ENCODE measurements at places on chromosomes 1 and 21.

DNA sequence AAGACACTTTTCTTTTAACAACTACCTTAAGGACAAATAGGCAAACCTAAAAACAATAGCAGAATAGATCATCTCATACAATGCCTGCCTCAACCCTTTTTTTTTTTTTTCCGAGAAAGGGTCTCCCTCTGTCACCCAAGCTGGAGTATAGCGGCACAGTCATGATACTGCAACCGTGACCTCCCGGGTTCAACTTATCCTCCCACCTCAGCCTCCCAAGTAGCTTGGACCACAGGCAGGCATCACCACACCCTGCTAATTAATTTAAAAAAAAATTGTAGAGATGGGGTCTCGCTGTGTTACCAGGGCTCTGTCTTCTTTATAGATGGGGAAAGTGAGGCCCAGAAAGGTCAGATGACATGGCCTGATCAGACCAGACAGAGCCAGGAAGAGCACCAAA, 7.9 kb downstream of the SH3BGRL3 start:
- DNase-seq: no peak

DNA sequence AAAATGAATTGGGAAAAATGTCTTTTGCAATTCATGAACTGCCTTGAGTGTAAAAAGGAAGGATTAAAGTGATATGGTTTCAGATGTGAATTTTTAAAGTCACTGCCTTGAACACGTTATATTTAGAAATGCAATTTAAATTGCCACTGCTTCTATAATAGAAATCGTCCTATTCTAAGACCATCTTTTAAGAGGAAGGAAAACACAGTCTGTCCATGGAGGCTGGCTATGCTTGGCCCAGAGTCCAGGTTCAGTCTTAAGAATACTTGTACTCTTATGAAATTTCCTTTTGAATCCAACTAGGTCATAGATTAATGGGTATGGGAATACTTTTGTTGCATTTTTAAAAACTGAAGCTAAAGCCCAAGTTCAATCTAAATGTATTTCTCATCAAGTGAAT, 86.0 kb downstream of the PCNX2 start:
- no peak for DNase-seq

DNA sequence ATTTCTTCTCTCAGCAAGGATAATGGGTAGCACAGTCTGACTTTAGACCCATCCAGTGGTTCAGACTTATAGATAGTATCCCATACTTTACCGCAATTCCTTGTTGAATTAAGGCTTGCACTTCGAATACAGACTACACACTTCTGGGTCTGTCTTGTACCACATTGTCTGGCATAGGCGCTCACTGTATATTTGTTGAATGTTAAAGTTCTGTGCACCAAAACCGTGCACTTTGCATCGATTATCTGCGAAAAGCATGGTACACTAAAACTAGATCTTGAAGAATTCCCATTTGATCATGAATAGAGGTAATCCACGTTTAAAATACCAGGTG, 556 bp upstream of the RYR2 start:
- DNase-seq: no peak

GRCh38 chr1:116832308-116832931, 77.3 kb upstream of the PTGFRN start:
- no peak for DNase-seq

DNA sequence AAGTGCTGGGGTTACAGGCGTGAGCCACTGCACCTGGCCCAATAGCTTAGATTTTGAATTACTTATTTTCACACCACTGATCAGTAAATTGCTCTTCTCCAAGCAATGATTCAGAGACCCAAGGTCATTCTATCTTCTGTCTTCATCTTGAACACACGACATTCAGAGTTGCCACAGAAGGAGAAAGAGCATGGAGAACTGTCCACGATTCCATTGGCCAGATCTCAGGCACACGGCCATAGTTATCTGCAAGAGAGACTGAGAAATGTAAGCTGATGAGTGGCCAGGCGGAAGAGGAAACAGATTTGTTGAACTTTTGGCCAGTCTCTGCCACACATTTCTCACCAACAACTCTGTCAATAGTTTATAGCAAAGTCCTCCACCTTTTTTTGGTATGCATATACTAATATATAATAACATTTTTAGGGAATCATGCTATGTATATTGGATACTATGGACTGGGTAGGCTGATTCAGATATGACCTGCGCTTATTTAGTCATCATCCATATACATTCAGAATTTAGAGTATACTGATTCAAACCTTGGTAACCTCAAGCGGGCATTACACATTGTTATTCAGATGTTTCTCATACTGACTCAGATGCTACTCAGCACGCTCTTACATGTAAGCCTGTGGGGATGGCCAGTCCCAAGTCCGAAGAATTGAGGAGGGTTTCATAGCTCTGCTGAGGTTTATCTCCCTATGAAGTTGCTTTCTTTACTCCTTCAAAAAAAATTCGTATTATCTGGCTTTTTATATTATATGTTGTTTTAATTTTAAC, 25.5 kb upstream of the CAP1 start:
- DNase-seq: peak; percentile 96

GRCh38 chr1:87074001-87074795, 159.8 kb downstream of the HS2ST1 start:
- no peak for DNase-seq

DNA sequence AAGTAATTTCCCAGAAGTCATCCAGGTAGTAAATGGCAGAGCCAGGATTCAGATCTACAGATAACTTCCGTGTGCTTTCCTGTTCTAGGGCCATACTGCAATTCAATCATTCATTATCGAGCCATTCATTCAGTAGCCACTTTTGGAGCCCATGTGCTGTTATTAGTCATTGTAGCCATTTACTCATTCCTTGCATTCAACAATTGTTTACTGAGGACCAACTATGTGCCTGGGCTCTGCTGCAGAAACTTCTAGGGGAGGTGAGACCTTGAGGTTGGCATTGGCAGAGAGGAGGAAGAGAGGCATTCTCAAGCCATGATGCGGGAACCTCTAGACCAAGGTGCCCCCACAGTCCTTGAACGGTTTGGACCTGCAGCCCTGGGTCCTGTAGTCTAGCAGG, 27.9 kb downstream of the EPHB2 start:
- no peak for DNase-seq

- no peak for DNase-seq
Measured at GRCh38 chr1:200778766-200779165, 40.1 kb downstream of the CAMSAP2 start.

DNA sequence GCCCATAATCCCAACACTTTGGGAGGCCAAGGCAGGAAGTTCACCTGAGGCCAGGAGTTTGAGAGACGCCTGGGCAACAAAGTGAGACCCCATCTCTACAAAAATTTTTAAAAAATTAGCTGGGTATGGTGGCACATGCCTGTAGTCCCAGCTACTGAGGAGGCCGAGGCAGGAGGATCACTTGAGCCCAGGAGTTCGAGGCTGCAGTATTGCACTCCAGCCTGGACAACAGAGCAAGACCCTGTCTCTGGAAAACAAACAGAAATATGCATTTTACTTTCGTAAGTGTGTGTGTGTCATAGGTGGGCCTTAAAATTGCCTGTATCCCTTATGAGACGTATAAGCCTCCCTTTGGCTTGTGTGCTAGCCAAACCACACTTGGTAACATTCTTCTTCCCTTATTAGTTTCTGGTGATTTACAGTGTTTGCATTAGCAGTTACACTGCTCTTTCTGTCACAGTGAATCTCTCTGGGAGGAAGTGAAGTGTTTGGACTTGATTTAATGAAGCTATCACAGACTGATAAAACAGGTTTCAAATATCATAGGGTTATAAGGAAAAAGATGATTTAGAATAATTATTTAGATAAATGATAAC, 48.9 kb upstream of the KIF26B start:
- no peak for DNase-seq

DNA sequence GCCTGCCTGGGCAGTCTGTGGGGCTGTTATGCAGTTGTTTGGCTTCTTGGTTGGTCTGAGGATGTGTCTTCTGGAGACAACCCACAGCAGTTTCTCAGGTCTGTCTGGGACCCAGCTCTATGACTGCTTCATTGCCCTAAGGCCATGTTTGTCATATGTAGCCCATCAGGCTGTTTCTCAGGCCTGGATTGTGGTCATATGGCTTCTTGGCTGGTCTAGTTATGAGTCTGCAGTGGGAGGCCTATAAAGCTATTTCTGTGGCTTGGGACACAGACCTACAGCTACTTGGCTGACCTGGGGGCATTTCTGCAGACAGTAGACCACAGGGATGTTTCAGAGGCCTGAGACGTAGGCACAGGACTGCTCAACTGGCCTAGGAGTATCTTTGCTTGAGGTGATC, 41.5 kb downstream of the CHIA start:
- no peak for DNase-seq

DNA sequence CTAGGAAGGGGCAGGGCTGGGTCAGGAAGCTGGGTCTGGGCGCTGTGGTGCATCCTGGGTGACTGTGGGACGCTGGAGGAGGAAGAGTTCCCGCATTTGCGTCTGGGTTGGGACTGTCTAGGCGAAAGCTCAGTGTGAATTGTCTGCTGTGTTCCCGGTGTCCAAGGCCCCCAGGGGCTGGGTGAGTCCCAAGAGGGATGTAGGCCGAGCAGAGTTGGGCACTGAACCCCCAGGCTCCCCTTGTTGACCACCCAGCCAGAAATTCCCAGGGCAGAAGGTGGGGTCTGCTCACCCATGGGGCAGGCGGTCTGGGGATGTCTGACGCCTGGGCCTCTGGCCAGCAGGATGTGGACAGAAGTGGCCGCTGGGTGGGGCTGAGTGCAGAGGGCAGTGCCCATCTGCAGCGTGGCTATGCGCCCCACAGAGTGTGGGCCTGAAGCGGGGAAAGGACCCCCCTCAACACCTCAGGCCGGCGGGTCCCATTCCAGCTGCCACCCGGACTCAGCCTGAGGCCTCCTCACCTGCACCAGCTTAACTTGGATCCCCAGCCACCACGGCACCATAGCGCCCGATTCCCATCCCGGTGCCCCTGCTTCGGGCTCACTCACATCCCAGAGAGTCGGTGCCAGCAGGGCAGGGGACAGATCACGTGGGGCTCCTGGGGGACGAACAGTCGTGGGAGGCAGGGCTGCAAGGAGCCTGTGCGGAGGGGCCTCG, 37.0 kb upstream of the POFUT2 start:
- no peak for DNase-seq

DNA sequence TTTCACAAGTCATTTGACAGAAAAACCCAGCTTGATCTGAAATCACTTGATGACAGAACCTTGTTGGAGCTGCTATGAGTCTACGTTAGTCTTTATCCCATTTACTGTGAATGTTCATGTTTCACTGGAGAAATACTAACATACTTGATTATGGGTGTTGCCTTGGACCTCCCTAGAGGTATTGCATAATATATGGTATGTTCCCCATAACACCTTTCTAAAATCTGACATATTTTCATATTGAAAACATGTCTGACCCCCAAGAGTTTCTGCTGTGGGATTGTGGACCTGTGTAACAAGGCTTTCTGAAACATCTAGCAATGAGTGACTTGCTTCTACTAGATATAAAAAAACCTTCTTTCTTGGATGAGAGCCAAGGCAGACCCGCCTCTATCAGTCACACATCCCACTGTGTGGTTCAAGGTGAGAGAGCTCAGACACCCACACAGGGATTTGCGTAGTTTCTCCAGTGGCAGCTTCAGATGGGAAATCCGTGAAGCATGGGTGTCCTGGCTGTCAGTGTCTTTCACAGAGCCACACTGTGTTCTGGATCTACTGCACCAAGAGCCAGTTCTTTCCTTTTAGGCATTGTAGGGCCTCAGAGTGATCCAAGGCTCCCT, 4.6 kb downstream of the NENF start:
- DNase-seq: no peak

DNA sequence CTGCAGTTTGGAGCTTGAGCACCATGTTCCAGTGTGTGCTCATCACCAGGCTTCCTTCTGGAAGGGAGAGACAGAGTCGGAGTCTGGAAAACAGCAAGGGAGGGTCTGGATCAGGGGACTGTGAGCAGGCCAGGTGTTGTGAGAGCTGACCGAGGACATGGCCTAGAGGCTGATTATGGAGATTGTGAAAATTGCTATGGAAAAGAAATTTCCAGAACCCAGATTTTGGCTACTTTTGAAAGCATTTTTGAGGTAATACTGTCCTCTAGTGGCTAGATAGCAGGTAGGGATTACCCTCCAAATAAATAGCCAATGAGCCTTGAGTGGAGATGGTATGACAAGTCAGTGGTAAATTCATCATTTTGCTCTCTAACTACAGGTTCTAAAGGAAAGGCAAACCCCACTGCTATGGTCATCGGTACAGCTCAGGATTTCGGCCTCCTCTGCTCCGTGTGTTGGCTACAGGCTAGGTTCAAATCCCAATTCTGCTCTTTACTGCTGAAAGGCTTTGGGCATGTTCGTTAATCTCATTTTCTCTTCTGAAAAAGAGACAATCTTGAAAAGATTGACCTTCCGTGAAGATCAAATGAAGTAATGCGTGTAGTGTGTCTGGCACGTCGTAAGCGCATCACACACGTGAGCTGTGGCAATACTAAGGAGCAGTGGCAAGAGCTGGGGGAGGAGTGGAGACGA, 1.0 kb upstream of the HAO2 start:
- DNase-seq: peak; percentile 25

DNA sequence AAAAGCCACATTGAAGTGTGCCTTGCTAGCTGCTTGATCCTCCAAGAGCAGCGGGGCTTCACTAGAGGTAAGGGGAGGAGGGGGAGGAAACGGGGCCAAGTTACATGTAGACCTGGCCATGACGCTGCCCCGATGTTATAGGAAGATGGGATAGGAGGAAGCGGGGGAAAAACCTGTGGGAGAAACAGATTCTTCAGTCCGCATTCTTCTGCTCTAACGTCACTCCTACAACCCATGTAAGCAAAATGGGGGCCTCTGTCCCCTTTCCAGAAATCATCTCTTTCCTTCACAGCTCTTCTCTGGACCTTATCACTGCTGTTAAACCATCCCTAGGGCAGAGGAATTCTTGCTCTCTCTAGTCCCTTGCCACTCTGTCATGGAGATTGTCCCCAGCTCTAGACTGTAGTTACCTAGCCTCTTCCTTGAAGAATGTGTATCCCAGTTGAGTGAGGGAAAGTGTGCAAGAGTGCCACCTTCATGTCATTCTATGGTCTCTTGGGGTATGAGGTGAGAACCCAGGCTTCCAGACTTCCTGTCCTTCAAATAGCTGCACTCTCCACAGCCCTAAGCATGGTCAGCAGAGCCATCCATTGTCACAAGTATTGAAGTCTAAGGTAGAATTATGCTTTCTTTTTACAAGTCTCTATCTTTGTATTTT, 11.4 kb downstream of the PLEKHO1 start:
- no peak for DNase-seq

- DNase-seq: no peak
Measured at GRCh38 chr1:185672719-185673360, 61.4 kb upstream of the HMCN1 start.

DNA sequence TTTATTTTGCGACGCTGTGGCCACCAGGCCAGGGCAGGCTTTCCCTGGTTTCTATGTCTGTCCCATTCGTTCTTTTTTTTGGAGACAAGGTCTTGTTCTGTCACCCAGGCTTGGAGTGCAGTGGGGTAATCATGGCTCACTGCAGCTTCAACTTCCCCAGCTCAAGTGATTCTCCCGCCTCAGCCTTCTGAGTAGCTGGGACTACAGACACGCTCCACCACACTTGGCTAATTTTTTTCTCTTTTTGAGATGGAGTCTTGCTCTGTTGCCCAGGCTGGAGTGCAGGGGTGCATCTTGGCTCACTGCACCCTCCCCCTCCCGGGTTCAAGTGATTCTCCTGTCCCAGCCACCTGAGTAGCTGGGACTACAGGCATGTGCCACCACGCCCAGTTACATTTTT, 43.4 kb upstream of the WNT4 start:
- no peak for DNase-seq

Measured in HS-5 (cell line).